Kidney (tissue), 22 donors: ENCODE measurements at places on chromosomes 4 and X.

GRCh38 chr4:7727749-7728148, 211.9 kb downstream of the AFAP1 start:
- no peak for DNase-seq

DNA sequence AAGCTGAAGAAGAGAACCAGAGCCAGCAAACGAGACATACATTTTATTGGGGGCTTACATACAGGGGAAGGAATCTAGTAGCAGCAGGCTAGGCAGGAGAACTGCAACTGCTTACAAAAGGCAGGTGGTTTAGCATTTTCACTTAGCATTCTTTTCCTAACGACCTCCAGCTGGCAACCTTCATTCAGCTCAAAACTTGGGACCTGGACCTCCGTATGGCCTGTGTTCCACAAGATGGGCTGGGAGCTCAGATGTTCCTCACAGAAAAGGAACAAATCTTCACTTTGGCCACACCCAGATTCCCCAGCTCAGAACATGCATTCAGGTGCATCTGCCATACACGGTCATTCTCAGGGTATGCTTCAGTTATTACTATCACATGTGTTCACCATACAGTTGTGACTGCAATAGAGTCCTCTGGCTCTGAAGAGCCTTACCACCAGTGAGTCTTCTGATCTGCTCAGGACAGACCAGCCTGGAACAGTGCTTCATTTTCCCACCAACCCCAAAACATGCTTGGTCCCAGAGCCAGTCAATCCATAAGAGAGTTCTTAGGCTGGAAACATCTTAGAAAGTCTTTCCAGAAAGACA, 29.6 kb upstream of the AP1AR start:
- DNase-seq: no peak

DNA sequence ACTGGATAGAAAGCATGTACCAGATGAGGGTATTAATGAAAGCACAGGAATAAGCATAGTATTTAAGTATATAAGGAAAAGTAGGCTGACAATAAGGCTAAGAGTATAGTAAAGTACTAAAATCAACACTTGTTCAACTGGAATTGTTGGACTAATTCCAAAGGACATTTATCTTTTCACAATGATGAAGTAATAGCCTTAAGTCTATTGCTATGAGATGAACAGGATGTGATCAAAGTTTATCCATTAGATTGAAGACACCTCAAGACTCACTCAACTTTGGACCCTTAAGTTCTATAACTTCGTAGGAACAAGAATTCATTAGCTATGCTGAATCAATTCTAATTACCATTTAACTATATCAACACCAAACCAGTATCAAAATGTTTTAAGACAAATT, 7.6 kb downstream of the MAD2L1 start:
- no peak for DNase-seq

DNA sequence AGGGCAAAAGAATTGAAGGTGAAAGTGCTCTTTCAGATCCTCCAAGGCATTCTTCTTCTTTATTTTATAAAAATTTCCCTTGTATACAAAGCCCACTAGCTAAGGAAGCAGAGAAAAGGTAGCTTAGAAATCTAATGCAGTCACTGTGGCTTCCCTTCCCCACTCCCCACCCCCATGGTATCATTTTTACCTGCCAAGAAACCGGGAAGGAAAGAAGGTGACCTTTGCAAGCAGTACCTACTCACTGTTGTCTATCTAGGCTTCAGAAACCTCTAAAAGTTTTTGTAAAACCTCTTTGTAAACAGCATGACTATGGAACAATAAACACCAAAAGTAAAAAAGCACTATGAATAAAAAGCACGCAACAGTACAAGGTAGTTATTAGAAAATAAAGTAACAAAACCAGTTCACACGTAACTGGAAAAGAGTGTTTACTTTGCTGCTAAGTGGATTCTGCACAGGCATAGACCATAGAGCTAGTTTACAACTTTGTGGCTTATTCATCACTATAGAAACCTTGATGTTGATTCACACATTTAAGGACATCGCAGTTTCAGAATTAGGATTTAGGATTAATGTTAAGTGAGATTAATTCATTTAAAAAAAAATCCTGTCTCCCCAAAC, 109.6 kb upstream of the FTHL17 start:
- DNase-seq: no peak

DNA sequence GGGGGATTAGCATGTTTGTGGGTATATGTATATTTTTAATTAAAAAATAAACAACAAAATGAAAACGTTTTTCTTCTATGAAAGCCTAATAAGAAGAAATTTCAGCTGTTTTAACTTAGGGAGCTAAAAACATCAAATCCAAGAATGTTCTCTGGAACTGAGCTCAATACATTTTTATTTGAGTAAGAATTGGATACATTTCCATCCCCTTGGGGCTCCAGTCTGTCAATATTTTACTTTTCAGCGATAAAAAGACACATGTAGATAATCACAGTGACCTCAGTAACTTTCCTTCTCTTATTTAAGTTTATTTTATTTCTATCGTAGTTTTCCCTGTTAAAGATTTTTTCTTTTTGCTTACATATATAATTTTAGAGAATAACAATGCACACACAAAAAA, 59.3 kb downstream of the ELOVL6 start:
- DNase-seq: no peak
